ENCODE measurements at places on chromosomes 13 and 19.

- DNase-seq: no peak
These were observed 25.7 kb downstream of the PTPRS start for GRCh38 chr19:5314907-5315298.

DNA sequence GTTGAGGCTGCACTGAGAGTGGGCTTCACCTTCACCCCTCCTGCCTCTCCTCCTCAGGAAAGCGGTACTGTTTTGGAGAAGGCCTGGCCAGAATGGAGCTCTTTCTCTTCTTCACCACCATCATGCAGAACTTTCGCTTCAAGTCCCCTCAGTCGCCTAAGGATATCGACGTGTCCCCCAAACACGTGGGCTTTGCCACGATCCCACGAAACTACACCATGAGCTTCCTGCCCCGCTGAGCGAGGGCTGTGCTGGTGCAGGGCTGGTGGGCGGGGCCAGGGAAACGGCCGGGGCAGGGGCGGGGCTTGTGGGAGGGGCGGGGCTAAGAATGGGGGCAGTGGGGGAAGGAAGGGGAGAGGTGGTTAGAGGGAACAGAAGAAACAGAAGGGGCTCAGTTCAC is 7.5 kb downstream of the CYP2A13 start:
- no peak for DNase-seq

DNA sequence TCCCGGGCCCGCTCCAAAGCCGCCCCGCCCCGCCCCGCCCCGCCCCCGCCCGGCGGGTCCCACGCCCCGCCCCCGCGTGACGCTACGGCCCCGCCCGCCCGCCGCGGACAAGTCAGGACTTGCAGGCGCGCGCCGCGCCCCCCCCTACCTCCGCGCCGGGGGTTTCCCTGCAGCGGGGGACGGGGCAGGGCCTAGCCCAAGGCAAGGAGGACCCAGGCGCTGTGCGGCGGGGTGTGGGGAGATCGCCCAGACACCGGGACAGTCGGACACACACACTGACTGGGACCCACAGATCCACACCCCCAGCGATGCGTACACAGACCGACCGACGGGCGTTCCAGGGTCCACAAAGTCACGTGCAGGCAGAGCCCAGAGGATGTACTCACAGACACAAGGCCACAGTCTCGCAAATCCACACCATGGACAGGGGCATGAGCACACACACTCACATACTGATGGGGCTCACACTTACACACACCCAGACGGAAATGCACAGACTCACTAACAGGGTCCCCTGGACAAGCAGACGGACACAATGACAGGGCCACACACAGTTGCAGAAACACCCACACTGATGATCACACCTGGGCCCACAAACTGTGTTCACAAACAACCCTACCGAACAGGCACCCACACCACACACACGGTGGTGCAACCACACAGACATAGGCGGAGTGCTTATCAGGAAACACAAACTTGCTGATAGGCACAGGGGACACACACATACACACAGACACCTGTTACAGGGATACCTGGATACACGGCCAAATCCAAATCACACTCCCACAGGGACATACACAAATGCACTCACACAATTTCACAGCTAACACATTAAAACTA is 436 bp upstream of the BBC3 start:
- DNase-seq: peak; percentile 29

- DNase-seq: no peak
These were observed 412.5 kb downstream of the DACH1 start for GRCh38 chr13:71454509-71454908.

DNA sequence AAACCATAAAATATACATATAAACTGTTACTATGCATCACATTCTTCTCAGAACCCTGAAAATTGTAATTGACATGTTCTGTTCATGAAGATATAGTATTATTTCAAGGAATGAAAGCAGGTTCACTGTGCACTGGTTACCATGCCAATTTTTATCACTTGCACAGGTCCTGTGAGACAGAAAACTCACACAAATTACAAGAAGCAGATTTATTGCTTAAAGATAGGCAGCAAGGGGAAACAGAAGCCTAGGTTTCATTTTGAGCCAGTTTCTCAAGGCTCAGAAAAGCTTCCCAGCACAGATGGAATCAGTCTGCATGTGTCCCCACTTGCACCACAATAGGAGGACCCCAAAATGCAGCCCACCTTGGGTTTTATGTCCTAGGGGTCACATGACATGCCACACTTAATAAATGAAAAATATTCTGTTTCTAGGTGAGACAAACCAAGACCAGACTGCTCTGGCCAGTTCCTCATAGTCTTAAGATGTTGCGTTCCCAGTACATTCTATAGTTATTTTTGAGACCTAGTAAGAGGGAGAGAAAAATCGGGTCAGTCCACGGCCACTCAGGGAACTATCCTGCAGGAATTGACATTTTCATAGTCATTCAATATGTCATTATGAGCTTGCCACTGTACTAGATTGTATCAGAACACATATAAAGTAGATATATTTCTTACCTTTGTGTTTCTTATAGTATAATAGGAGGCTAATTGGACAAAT is 459.1 kb upstream of the ATXN8OS start:
- no peak for DNase-seq

GRCh38 chr19:7614859-7615741 is 14.2 kb downstream of the XAB2 start:
- no peak for DNase-seq

DNA sequence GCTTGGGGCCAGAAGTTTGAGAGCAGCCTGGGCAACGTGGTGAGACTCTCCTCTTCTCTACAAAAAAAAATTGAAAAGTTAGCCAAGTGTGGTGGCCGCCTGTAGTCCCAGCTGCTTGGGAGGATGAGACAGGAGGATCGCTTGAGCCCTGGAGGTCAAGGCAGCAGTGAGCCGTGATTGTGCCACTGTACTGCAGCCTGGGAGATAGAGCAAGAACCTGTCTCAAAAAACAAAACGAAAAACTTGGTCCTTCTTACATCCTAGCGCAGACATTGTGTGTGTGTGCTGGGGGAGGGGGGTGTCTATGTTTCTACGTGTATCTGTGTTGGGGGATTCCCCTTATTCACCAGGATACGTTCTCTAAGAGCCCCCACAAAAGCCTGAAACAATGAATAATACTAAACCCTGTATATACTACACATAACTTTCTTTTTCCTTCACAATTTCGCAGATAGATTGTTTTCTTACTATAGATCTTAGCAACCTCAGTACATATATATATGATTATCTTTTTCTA is 7.9 kb downstream of the AXL start:
- DNase-seq: no peak

DNA sequence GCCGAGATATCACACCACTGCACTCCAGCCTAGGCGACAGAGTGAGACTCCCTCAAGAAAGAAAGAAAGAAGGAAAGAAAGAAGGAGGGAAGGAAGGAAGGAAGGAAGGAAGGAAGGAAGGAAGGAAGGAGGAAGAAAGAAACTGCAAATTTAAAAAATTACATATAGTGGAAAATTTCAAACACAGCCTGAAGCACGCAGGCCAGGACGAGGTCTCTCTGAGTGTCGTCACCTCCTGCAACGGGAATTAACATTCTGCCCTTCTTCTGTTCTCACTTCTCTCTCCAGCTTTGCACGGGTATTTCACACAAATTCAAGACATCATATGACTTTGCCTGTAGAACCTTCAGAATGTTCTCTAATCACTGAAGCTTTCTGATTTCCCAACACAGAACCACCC is 108.2 kb downstream of the GNG7 start:
- DNase-seq: no peak

GRCh38 chr19:7944177-7944761 is 803 bp upstream of the TIMM44 start:
- peak; percentile 84 for DNase-seq

GRCh38 chr19:56423985-56424353 is 19.8 kb downstream of the ZNF583 start:
- no peak for DNase-seq

DNA sequence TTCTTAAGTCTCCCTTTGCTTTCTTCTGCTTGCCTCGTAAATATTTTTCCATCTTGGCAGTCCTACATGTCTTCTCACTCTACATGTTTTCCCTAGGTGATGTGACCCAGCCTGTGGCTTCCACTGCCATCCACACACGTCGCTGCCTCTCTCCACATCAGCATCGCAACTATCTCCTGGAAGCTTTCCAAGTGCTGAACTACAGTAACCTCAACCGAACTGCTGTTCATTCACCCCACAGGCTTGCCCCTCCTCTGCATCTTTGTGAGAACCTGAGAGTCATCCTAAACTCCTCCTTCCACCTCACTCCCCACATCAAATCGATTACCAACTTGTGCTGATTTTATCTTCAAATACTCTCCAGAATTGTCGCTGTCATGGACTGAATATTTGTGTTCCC is 41.2 kb upstream of the USPL1 start:
- DNase-seq: no peak

DNA sequence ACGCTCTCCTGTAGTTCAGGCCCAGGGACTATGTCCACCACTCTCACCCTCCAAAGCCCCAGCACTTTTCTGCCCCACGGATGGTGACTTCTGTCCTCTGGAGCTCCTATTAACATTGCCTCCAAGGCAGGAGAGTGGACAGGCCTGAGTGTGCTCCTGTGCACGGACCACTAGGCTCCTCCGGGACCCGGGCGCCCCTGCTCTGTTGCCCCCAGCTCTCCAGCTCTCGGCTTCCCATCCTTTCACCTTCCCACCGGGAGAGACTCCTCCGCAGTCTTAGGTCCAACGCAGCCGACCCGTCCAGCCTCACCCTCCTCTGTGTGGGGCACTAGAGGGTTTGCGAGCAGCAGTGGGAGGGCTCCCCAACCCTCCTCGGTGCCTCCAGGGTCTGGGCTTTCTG is 30.4 kb downstream of the CAPN12 start:
- DNase-seq: no peak

GRCh38 chr13:110618167-110618566 is 2.8 kb downstream of the NAXD start:
- no peak for DNase-seq

DNA sequence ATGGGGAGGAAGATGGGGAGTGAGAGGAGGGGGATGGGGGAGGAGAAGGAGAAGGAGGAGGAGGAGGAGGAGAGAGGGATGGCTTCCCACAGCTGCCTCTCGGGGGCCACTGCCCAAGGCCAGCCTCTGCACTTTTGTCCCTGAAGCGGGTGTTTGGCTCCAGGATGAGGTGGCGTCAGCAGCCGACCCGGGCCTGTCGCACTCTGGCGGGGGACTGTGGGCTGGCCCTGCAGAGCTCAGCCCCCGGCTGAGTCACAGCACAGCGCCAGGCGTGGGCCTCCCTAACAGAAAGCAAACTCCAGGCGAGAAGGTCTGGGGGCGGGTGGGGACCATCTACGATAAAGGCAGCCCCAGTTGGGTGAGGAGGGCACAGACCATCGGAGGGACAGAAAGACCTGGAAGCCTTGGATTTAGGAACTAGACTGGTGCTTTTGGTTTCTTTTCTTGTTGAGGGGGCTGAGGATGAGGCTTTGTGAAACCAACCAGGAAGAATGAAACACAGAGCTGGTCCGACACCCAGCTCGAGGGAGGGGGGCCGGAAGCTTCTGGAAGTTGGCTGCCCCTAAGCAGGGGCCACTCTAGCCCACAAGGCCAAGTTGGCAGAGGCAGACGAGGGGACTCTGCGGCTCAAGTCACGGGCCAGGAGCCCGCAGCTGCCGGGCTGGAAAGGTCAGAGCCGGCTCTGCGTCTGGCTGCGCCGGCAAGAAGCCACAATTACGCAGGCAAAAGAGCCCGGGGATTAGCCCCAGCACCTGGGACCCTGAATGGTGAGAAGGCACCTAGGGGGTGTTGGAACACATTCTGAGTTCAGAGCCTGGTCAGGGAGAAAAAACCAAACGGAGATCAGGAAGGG is 18.2 kb downstream of the LSM4 start:
- DNase-seq: peak; percentile 42

GRCh38 chr19:21900401-21900800 is 64.4 kb upstream of the ZNF43 start:
- no peak for DNase-seq

Measured in AML-193 (cell line).